Lung (tissue), 17 donors: ENCODE measurements at places on chromosomes 12 and 14. TPM values are rescaled to one million over a fixed set of nuclear protein-coding genes. Genes with fewer than 3 reads are reported as not detected.

GRCh38 chr12:116429826-116430360, 129.3 kb upstream of the MAP1LC3B2 start:
- H3K4me3 ChIP-seq, result no peak overlapping the region
- H3K36me3 ChIP-seq, result no peaks in the 10 kb centered on the region
- no peak overlapping the region for H3K27ac ChIP-seq
- H3K27me3 ChIP-seq, result no peaks in the 10 kb centered on the region

Gene OR4E2
- not detected for total RNA-seq

Gene XRCC3
- total RNA-seq, result 10.4 TPM

DNA sequence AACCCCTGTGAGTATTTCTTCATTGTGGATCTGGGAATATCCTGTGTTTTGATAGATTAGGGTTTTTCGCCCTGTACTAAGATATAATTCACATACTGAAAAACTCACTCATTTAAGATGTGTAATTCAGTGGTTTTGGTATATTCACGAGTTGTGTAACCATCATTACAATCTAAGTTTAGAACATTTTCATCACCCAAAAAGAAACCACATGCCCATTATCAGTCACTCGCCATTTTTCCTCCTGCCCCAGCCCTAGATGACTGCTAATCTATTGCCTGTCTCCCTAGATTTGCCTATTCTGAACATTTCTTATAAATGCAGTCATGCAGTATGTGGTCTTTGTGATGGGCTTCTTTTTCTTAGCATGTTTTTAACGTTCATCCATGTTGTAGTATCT, 67.9 kb upstream of the ATF1 start:
- DNase-seq, result no peak
- H3K27me3 ChIP-seq, result no peaks in the 10 kb centered on the region
- no peak overlapping the region for H3K27ac ChIP-seq
- H3K4me3 ChIP-seq, result no peak overlapping the region
- peaks cover 63% of the 10 kb centered on the region for H3K36me3 ChIP-seq

GRCh38 chr12:106223485-106224354, 24.1 kb downstream of the CKAP4 start:
- H3K4me1 ChIP-seq, result no peaks in the 10 kb centered on the region
- no peak overlapping the region for H3K4me3 ChIP-seq
- no peaks in the 10 kb centered on the region for H3K36me3 ChIP-seq
- DNase-seq, result peak; percentile 63
- no peak overlapping the region for H3K27ac ChIP-seq
